ENCODE measurements at places on chromosomes 3 and 15.

DNA sequence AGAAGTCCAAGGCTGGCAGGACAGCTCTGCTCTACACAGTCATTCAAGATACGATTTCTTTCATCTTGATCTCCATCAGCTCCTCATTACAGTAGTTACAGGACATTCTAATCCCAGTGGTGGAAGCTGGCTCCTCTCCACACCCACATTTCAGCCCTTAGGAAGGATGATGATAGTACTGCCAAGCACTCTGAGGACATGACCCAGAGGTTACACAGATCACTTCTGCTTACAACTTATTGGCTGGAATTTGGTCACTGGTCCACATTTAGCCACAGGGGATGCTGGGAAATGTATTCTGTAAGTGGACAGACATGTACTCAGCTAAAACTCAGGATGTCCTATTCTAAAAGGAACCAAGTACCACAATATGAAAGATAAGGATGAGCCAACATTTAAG is 77.1 kb downstream of the IQCH start:
- DNase-seq: no peak

GRCh38 chr3:124142389-124142970 is 150.6 kb upstream of the ROPN1 start:
- DNase-seq: no peak

DNA sequence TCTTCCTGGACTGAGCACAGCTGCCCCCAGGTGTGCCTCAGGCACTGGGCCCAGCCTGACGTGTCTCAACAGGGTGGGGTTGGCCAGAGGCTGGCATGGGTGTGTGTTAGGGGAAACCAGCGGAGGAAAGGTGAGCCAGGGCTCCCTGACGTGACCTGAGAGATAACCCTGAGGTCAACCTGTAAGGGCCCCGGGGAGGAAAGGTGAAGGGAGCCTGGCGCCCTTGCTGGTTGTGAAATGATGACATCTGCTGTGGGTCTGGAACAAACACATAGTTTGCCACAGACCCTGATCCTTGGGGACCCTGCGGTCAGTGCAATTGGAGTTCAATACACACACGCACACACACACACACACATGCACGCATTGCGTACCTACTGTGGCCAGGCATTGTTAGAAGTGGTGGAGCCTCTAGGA is 100.2 kb upstream of the TLE3 start:
- DNase-seq: no peak

DNA sequence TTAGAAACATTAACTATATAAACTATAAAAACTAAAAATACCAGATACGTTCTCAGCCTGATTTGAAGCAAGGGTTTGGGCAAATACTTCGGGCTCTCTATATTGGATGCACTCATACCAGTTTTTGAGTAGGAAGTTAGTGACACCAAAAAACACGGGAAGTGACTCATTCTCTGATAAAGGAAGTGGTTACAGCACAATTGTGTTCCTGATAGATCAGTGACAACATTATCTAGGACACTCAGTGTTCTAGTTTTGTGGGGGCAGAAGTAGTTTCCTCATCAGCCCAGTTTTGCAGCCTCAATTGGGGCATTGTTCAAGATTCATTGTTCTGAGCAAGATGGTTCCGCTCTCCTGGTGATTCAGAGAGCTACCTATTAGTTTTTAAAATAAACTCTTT is 469.6 kb upstream of the DPPA4 start:
- peak; percentile 74 for DNase-seq

DNA sequence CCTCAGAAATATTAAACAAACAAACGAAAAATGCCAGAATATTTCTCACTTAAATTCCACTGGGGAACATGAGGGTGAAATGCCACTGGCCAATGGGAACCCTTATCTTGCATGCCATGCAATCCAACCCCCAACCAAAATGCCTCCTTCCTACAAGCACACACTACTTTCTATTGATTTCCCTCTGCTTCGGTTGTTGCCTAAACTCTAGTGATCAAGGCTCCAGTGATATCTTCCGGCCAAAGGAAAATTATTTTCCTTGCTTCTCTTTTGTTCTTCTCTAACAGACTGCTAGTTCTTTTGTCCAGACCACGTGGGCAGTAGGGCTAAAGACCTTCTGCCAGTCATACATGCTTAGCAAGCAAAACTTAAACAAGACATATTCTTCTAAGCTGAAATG is 115.7 kb downstream of the TMCC1 start:
- no peak for DNase-seq

DNA sequence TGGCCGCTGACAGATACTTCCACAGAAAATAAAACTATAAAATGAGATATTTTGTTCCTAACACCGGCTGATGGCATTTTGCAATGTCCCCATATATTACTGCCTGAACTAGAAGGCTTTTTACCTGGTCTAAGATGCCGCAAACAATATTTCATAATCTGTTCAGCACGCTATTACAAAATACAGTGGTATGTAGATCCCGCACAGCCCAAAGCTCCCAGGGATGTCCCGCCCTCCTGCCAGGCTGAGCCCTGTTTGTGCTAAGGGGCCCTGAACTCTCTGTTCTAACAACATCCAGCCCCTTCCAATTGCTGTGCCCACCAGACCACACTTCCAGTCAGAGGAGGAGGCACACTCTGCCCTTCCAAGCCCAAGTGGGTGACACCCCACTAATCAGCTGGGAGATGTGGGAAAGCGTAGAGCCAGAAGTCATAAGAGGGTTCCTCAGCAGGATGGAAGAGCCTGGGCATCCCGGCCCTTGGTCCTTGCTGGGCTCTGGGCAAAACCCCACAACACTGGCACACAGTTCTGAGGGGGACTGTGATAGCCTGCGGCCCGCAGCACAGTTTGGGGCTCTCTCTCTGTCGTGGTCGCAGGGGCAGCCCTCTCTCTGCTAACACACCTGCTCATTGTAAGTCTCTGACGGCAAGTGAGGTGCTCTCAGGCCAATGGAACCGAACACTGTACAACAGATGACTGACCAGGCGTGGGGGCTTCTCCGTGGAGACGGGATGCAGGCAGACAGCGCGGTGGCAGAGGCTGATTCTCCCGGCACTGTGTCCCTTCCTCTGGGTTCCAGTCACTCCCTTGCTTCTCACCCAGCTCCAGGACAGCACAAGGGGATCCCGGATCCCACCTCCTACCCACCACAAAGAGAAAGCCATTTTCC is 55.2 kb downstream of the PCSK6 start:
- DNase-seq: no peak

All from Jurkat, Clone E6-1 (cell line).